ENCODE measurements at places on chromosomes 2 and 18. TPM values are rescaled to one million over a fixed set of nuclear protein-coding genes. Genes with fewer than 3 reads are reported as not detected.

DNA sequence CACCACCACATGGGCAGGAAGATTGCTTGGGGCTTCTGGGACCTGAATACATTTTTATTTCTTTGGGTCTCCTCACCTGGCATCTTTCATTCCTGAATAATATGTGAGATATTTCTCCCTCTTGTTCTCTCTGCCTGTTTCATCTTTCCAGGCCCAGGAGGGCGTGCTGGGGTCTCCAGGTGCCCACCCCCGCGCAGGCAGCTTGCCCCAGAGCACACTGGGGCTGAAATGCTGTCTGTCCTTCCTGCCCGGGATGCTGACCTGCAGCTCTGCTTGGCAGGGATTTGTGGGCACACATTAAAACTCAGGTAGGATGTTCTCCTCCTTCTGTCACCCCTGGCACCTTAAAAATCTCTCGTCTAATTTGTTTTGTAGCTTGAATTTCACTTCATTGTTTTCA is 39.7 kb upstream of the TEX51 start:
- DNase-seq, result no peak

Gene GRB14
- total RNA-seq, result 21.7 TPM

DNA sequence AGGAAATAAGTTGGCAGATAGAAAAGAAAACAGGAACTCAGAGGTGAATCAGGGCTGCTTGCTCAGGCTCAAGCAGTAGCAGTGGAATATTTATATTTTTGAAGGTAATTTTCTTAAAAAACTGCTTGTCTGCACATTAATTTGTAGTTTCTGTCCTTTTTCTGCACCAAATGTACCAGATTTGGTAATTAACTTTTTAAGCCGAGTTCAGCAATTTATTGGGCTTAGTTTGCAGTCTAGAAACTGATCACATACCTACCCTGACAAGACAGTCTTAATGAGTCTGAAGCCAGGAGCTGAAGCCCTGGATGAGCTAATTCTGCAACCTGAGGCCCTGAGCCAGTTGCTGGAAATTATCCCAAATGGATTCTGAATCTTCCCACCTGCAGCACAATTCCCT is 647.0 kb downstream of the TDRD15 start:
- DNase-seq, result no peak

Gene SDC1
- 2.3 TPM for total RNA-seq

GRCh38 chr2:192675681-192676080 is 480.9 kb upstream of the TMEFF2 start:
- no peak for DNase-seq

Measured in mesenteric fat pad (tissue), 1 donor.